ENCODE measurements at places on chromosomes 1 and 21.

GRCh38 chr1:154624746-154625643 is 17.0 kb upstream of the ADAR start:
- DNase-seq, result no peak

GRCh38 chr1:93567255-93567918 is 114.2 kb downstream of the BCAR3 start:
- no peak for DNase-seq

- DNase-seq, result no peak
These were observed 85.0 kb downstream of the MRPL37 start for GRCh38 chr1:54284781-54285529.

GRCh38 chr1:188427642-188428041 is 1598.9 kb downstream of the PLA2G4A start:
- no peak for DNase-seq

DNA sequence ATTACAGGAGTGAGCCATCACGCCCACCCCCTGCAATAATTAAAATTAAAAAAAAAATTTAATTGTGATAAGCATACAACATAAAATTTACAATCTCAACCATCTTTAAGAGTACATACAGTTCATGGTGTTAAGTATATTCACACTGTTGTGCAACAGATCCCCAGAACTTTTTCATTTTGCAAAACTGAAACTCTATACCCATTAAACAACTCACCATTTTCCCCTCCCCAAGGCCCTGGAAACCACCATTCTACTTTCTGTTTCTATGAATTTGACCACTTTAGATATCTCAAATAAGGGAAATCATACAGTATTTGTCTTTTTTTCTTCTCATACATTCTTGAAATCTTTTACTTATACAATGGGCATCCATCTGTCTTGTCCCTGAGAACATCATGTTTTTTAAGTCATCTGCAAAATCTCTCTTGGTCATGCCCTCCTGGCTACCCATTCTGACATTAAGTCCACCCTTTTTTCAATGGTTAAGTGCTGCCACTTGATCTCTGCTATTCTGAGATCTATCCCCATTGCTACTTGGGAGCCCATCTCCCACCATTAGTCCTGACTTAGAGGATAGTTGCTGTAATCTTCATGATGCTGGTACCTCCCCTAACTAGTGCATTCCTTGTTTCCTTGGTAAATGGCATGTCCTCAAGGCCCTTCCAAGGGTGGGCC is 39.4 kb upstream of the ZFYVE9 start:
- DNase-seq, result no peak

- DNase-seq, result no peak
These were observed 9.3 kb upstream of the PHGDH start for GRCh38 chr1:119702384-119702783.

DNA sequence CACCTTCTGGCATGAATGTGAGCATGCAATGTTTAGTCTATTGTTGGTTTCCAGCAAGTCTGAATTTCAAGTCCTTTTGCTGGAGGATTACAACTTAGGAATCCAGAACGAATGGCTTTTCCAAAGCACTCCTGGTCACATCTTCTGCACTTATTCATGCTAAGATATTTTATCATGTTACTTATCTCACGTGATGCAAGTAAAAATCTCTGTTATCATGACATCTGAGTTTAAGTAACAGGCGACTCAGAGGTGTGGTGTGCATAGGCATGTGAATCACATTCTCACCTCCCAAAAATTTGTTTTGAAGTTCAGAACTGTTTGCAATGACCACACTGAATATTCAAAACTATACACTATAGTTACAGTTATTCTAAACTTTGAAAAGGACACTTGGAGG is 204.8 kb upstream of the FGGY start:
- DNase-seq, result no peak

GRCh38 chr1:41844781-41845272 is 73.9 kb downstream of the HIVEP3 start:
- DNase-seq, result no peak

- no peak for DNase-seq
These were observed 11.9 kb downstream of the LYPLAL1 start for GRCh38 chr1:219185486-219186117.

DNA sequence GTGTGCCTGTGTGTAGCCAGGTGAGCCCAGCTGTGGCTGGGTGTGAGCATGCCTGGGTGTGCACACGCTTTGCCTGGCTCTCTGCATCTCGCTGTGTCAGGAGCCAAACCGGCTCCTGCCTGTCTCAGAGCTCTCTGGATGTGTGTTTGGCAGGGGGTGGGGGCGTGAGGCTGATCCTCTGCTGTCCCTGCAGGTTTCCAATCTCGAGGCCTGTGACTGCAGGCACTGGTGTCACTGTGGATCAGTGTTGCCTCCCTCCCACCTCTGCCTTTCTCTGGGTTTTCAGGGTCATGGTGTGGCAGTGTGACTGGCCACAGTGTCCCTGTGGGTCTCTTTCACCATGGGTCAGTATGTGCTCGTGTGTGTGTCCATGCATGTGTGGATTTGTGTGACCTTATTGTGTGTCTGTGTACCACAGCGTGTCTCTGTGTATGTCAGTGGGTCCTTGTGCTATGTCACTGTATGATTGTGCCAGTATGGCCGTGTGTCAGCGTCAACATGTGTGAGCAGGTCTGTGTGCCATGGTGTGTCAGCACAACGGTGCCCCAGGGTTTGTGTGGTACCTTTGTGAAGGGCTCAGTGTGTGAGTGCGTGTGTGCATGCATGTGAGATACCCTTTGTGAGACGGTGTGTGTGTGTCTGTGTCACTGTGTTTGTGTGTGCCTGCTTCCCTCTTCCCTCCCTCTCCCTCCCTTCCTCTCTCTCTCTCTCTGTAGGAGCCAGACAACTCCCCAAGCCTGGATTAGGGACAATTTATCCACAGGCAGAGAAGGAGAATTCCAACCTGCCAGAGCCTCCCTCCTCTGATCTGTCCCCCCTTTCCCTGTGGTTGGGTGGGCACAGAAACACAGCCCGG is 43.4 kb downstream of the AHDC1 start:
- no peak for DNase-seq

- no peak for DNase-seq
These were observed 20.6 kb downstream of the ABCD3 start for GRCh38 chr1:94438692-94439276.

DNA sequence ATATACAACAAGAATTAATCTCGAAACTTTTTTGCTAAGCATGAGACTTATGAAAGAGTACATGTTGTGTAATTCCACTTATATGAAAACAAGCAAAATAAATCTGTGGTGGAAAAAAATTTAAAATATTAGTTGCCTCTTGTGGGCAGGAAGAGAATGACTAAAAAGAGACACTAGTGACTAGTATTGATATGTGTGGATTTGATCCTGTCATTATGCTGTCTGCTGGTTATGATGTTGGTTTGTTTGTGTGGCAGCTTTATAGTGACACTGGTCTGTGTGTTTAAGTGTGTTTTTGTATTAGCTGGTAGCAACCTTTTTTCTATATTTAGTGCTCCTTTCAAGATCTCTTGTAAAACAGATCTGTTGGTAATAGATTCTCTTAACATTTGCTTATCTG is 267.8 kb upstream of the NRIP1 start:
- no peak for DNase-seq

DNA sequence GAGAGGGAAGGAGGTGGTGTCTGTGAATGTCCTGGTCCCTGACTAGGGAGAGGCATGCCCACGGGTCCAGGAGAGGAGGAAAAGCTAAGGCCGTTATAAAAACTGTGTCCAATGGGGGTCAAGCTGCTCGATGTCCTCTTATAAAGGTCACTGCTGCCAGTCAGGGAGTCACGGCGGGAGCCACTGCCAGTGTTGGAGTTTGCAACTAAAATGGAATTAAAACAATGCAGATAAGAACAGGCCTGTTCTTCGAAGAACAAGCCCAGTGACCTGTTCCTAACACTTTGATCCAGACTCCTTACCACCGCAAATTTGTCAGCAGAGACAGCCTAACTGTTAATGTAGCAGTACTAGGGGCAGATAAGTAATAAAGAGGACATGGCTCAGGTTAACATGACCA is 56.1 kb upstream of the SDC3 start:
- no peak for DNase-seq

DNA sequence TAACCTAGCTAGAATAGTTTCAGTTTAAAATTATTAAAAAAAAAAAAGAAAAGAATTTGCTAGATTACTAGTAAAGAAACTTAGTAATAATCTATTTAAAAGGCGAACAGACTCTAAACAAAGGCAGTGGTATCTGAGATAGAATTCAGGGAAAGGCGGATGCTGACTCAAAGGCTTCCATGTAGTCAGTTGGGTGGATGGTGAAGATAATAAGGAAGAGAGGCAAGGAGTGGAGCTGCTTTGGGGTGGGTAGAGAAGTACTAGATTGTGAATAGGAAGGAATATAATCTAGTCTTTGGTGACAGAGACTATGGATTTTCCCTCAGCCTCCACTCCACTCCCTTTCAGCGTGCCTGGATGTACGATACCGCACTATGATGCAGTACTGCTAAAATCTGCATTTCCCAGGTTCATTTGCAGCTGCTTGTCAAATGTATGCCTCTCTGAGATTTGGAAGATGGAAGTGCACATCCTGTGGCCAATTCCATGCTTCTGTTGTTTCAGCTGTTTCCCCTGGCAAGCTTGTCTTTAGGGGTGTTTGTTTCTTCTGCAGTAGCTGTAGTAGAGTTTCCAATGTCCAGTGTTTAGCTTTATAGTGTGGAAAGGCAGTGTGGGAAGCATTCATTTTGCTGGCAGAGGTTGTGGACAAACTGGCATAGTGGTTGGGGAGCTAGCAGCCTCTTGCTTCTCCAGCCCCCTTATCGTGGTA is 184.6 kb upstream of the NRIP1 start:
- DNase-seq, result peak; percentile 41

DNA sequence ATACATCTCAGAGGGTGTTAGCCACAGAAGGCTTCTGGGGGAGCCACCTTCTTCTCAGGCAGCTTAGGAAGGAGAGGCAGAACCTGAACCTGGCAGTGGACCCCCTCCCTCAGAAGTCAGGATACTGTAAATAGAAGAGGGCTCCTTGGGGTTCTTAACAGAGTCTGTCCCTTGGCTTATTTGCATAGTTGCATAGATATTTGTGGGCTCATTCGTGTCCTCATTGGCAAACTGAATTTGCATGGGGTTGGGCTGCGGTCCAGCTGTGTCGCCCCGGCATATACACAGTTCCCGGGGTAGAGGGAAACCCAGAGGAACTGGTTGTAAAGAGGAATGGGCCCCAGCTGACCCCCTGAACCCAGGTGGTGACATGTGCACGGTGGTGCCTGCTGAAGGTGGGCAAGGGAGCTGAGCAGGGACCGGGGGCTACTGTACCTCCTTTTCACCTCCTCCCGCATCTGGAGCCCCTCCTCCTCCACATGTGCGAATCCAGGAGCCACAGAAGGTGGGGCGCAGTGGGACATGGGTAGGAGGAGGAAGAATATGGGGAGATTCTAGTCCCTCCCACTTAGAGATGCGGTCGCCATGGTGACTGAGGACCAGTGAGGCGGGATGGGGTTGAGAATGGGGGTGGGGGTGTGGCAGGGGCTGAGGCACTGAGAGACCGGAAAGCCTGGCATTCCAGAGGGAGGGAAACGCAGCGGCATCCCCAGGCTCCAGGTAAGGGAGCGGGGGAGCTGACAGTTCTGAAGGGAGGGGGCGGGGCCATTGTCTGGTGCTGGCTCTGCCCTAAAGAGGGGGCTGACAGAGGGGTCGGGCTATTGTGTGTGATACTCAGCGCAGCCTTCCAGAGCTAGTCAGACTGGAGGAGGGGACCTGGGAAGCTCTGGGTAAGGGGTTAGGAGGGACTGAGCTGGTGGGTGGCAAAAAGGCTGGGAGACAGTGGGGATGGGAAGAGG is 3.7 kb upstream of the SEMA4A start:
- no peak for DNase-seq

DNA sequence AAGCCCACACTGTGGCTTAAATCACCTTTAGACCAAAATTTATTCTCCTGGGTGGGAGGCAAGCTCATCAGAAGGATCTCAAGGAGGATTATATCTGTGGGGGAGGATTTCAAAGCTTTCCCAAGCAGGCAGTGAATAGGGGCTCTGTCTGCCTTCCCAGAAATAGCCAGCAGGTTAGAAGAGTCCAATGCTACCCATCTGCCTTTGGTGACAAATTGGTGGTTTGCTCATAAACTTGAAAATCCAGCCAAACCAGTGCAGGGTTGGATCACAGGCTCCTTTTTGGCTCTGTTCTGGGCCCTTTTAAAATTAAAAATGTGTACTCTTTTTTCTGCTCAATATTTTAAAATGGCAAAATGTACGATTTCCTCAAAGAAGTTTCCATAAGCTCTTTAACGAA is 118.9 kb upstream of the ZC3H11B start:
- no peak for DNase-seq

GRCh38 chr1:26288311-26288941 is 8.5 kb downstream of the SH3BGRL3 start:
- no peak for DNase-seq

- DNase-seq, result no peak
These were observed 7.0 kb downstream of the CD53 start for GRCh38 chr1:110879758-110880606.

DNA sequence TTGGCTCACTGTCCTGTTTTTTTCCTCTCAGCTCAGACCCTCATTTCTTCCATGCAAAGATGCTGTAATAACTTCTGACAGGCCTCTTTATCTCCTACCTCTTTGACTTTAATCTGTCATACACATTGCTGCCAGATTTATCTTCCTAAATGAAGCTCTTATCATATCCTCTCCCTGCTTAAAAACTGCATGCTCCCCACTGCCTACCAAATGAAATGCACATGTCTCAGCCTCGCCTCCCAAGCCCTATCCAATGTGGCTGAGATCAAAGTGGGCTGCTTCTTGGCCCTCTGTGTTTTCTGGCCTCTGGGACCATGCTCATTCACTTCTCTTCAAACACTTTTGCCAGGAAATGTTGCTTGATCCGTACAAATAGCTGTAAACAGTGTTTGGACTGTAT is 38.3 kb downstream of the IRF2BP2 start:
- DNase-seq, result no peak

DNA sequence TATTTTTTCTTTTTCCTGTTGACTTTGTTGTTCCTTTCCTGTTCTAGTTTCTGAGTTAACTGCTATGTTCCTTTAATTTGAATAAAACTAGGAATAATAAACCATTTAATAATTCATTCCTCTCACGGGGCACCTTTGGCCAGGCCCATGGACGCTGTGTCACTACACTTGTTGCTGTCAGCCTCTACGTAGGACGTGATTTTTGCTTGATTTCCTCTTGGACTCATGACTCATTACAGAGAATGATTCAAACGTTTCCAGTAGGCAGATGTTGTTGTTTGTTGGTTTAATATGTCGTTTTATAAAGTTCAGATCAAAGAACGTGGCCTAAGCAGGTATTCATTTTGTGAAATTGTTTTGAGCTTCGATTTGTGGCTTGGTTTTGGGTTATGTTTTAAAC is 9.1 kb upstream of the SLC19A1 start:
- DNase-seq, result no peak

GRCh38 chr21:22351076-22351475 is 1352.9 kb downstream of the NCAM2 start:
- DNase-seq, result no peak

GRCh38 chr1:183416850-183417771 is 1.1 kb downstream of the NMNAT2 start:
- DNase-seq, result peak; percentile 10

DNA sequence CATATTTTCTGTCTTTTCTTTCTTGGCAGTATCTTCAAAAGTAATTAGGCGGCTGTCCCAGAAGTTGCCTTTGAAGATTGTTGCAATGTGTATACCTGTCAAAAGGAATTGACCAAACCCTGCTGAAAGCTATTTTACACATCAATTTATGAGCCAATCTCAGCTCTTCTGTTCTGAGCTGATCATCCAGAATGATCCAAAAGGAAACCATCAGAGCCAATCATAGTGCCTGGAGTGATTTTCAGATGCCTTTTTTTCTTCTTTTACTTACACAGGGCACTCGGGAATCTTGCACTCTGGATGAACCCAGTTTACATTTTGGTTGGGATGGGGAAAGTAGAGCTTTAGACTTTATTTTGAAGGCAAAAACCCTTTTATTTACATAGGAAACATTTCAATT is 21.8 kb upstream of the APOBEC4 start:
- DNase-seq, result no peak
